ENCODE measurements at places on chromosomes 1 and 21.

DNA sequence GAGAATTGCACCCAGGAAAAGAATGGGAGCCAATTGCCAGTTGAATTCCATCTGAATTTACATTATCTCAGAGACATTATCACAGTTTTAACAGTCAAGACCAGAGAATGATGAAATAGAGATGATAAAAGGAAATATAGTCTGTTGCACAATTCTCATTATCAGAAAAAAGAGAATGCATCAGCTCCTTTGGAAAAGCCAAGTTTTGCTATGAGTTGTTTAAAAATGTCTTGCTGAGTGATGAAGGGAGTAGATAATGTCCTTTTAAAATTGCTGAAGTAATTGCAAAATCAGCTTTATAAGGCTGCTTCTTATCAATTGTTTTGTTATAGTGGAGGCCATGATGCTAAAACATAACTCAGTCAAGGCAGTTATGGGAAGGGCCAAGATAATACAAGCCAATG, 37.9 kb upstream of the EEIG2 start:
- no peak overlapping the region for H3K4me3 ChIP-seq
- no peak for DNase-seq
- H3K27me3 ChIP-seq, result no peaks in the 10 kb centered on the region
- no peaks in the 10 kb centered on the region for H3K36me3 ChIP-seq
- H3K27ac ChIP-seq, result no peak overlapping the region

GRCh38 chr1:184524248-184524647, 137.4 kb downstream of the C1orf21 start:
- no peak overlapping the region for H3K4me3 ChIP-seq
- H3K36me3 ChIP-seq, result no peaks in the 10 kb centered on the region
- no peak for DNase-seq
- no peak overlapping the region for H3K27ac ChIP-seq

DNA sequence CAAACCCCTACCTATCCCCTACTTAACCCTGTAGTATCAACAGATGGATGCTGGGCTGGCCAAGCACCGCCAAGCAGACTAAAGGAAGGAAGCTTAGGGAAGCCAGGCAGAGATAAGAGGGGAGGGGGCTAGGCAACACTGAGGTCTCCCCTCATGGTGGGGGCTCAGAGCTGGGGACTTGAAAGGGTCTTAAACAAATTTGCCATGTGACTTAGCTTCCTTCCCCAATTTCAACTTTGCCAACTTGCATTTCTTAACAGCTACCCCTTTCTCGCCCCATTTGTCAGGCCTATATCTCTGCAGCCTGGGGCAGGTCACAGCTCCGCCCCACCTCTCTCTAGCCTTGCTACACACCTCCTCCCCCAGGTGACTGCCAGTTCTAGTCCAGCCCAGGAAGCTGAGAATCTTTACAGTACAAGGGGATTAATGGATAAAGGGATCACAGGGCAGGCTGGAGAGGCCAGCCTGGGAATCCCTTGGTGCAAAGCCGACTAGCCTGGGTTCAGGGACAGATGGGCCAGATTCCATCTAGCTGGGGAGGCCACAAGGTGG, 3.4 kb downstream of the KIF21B start:
- H3K36me3 ChIP-seq, result no peaks in the 10 kb centered on the region
- peaks cover 87% of the 10 kb centered on the region for H3K4me1 ChIP-seq
- H3K4me3 ChIP-seq, result peak overlapping the region; percentile 0
- DNase-seq, result peak; percentile 73

- H3K4me3 ChIP-seq, result no peak overlapping the region
- no peak for DNase-seq
- no peaks in the 10 kb centered on the region for H3K27me3 ChIP-seq
- no peaks in the 10 kb centered on the region for H3K36me3 ChIP-seq
- no peak overlapping the region for H3K27ac ChIP-seq
- H3K4me1 ChIP-seq, result no peaks in the 10 kb centered on the region
Measured at GRCh38 chr1:189463166-189463565, 1014.5 kb downstream of the BRINP3 start.

- H3K4me1 ChIP-seq, result no peaks in the 10 kb centered on the region
- DNase-seq, result no peak
- no peak overlapping the region for H3K4me3 ChIP-seq
- no peaks in the 10 kb centered on the region for H3K36me3 ChIP-seq
Measured at GRCh38 chr1:4754816-4755215, 100.4 kb downstream of the AJAP1 start.

GRCh38 chr1:168005529-168005928, 68.7 kb upstream of the MPC2 start:
- DNase-seq, result no peak
- H3K27ac ChIP-seq, result no peak overlapping the region
- no peaks in the 10 kb centered on the region for H3K27me3 ChIP-seq
- H3K4me1 ChIP-seq, result no peaks in the 10 kb centered on the region

- no peaks in the 10 kb centered on the region for H3K4me1 ChIP-seq
- no peaks in the 10 kb centered on the region for H3K36me3 ChIP-seq
- no peaks in the 10 kb centered on the region for H3K27me3 ChIP-seq
- H3K27ac ChIP-seq, result no peak overlapping the region
- no peak for DNase-seq
Measured at GRCh38 chr21:27275294-27275927, 308.5 kb upstream of the ADAMTS5 start.

DNA sequence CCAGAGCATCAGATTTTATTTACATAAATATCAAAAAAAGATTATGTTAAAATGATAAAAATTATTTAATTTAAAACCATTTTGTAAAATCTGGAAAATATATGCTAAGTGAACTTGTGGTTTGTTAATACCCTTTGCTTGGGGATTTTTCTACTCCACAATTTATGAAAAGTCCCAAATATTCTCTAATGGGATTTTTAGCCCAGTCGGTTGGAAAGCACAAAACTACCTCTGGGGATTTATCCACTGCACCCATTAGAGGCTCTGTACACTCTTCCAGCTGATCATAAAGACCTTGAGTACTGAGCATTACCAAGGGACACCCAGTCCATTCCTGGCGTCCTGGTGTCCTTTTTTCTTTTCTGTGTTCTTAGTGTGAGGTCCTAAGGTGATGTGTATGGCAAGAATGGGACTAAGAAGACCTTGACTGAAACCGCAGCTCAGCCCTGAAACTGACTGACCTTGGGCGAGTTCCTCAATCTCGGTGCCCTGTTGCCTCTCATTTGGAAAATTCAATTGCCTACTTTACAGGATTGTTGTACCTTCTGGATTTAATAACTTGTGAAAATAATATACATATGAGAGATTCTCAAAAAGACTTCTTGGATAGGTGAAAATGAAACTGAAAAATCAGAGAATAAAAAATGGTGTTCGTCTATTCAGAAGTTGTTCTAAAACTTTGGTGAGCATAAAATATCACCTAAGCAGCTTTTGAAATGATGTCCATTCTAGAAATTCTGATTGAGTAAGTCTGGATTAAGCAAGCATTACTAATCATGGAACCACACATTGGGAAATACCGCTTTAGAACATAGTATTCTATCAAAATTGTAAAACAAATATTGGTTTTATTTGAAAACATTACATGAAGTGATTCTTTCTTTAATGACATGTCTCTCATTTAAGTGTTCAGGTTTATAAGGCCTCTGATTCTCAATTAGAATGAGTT, 21.5 kb upstream of the SAMSN1 start:
- no peaks in the 10 kb centered on the region for H3K27me3 ChIP-seq
- no peaks in the 10 kb centered on the region for H3K36me3 ChIP-seq
- no peak overlapping the region for H3K4me3 ChIP-seq
- DNase-seq, result peak; percentile 25
- H3K27ac ChIP-seq, result no peak overlapping the region

GRCh38 chr1:180815188-180815587, 97.5 kb upstream of the KIAA1614 start:
- H3K36me3 ChIP-seq, result peaks cover 5% of the 10 kb centered on the region
- no peaks in the 10 kb centered on the region for H3K27me3 ChIP-seq
- H3K27ac ChIP-seq, result no peak overlapping the region

DNA sequence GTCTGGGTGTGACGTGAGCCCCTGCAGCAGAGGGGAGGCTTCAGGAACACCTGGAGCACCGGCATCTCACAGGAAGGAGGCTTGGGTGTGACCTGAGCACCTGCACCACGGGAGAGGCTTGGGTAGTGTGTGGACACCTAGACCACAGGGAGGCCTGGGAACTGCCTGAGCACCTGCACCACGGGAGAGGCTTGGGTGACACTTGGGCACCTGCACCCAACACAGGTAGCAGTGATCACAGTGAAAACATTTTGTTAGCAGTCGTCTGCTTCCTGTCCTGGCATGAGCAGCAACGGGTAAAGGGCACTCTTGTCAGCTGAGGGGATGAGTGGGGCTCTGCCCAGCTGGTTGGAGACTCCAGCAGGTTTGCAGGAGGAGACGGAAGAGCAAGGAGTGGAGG, 22.4 kb downstream of the LRRC3 start:
- H3K36me3 ChIP-seq, result no peaks in the 10 kb centered on the region
- H3K4me1 ChIP-seq, result peaks cover 5% of the 10 kb centered on the region
- no peak overlapping the region for H3K4me3 ChIP-seq
- no peak for DNase-seq

DNA sequence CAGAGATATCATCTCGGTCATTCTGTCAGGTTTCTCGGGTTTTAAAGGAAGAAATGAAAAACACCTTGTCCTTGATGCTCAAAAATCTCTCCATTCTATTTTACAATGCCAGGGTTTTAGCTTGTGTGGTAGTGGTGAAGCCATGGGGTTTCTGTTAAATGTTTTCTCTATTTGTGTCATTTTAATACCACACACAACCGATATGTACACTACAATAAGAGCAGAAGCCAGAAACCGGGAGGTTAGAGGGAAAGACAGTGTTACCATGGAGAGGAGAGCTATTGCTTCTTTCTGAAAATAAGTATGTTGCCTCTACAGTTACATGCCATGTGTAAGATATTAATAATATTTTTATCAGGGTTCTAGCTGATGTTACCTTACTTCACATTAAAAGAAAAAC, 2.8 kb downstream of the SLC35D1 start:
- no peak overlapping the region for H3K27ac ChIP-seq
- peaks cover 9% of the 10 kb centered on the region for H3K36me3 ChIP-seq
- H3K4me3 ChIP-seq, result no peak overlapping the region

DNA sequence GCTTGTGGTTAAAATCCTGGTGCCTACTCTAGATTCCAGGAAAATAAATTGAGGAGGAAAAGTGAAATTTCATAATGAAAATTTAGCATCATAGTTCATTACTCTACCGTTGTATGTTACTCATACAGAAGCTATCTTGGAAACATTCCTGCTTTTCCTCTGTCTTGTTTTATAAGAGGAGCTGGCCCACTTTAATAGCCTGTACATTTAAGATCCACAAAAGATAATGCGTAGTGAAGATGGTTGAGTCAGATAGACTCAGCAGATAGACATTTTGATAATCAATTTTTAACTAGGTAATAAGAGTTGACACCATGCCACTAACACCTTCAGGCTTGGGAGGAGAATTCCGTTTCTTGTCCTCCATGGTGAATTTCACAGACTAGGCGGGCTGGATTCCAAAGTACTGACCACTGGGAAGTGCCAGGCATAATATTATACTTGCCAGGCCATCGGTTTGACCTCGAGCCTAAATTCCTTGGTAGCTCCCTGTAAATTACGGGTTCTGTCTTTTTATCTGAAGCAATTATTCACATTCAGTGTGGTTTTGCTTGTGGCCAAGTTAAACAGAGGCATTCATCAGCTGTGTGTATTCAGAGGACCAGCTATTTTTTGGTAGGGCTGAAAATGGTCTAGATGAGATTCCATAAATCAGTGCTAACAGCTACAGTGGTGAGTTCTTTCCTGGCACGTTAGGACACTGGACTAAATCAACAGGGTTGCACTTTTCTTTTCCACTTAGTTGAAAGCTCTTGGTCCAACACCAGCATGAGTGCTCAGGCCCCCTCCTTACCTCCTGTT, 111.9 kb upstream of the KAZN start:
- DNase-seq, result no peak
- no peak overlapping the region for H3K4me3 ChIP-seq
- no peaks in the 10 kb centered on the region for H3K36me3 ChIP-seq
- no peaks in the 10 kb centered on the region for H3K4me1 ChIP-seq

- H3K36me3 ChIP-seq, result no peaks in the 10 kb centered on the region
- no peak overlapping the region for H3K4me3 ChIP-seq
- H3K4me1 ChIP-seq, result peaks cover 25% of the 10 kb centered on the region
Measured at GRCh38 chr1:56406821-56407220, 172.5 kb downstream of the PLPP3 start.

- no peak overlapping the region for H3K27ac ChIP-seq
- no peaks in the 10 kb centered on the region for H3K36me3 ChIP-seq
- H3K4me1 ChIP-seq, result no peaks in the 10 kb centered on the region
Measured at GRCh38 chr1:109677459-109677858, 9.6 kb downstream of the GSTM2 start.

DNA sequence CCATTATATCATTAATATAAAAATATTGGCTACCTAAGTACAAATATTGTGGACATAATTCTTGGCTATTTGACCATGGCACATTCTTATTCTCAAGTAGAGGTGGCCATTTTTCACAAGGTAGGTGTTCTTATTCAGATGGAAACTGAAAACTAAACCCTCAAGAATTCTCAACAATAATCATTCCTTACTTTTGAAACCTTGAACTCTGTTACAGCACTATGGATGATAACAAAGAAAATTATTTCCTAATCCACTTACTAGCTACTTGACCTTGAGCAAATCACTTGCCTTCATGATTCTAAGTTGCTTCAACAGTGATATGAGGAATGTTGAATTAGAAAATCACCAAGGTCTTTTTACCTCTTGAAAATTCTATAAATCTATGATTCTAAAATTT, 482.2 kb downstream of the PTPRC start:
- H3K4me3 ChIP-seq, result no peak overlapping the region
- no peak for DNase-seq
- H3K27ac ChIP-seq, result no peak overlapping the region
- H3K27me3 ChIP-seq, result no peaks in the 10 kb centered on the region
- H3K4me1 ChIP-seq, result no peaks in the 10 kb centered on the region
- no peaks in the 10 kb centered on the region for H3K36me3 ChIP-seq

- no peak overlapping the region for H3K4me3 ChIP-seq
- no peak for DNase-seq
- no peaks in the 10 kb centered on the region for H3K36me3 ChIP-seq
- no peaks in the 10 kb centered on the region for H3K4me1 ChIP-seq
- no peak overlapping the region for H3K27ac ChIP-seq
Measured at GRCh38 chr21:38032082-38032801, 116.0 kb upstream of the KCNJ6 start.

DNA sequence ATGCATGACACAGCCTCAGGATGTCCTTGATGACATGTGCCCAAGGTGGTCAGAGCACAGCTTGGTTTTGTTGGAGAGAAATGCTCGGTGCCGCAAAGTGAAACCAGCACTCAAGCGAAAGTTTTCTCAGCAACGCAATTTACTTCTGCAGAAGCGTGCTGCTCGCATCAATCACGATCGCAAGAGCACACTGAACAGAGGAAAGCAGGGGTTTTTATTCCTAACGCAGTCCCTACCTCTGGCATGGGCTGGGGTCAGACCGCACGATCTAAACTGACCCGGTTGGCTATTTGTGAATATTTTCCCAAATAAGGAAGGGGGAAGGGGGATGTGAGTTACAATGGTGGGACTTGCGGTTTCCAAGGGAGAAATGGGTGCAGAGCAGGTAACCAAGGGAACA, 809 bp upstream of the ZNF669 start:
- no peak overlapping the region for H3K27ac ChIP-seq
- H3K36me3 ChIP-seq, result peaks cover 26% of the 10 kb centered on the region
- no peak overlapping the region for H3K4me3 ChIP-seq
- H3K27me3 ChIP-seq, result peaks cover 21% of the 10 kb centered on the region
- peaks cover 17% of the 10 kb centered on the region for H3K4me1 ChIP-seq

GRCh38 chr1:114108751-114109255, 44.9 kb downstream of the SYT6 start:
- H3K4me3 ChIP-seq, result no peak overlapping the region
- H3K36me3 ChIP-seq, result no peaks in the 10 kb centered on the region
- DNase-seq, result no peak
- no peaks in the 10 kb centered on the region for H3K27me3 ChIP-seq
- no peak overlapping the region for H3K27ac ChIP-seq
